ENCODE measurements at places on chromosomes 4 and X. TPM values are rescaled to one million over a fixed set of nuclear protein-coding genes. Genes with fewer than 3 reads are reported as not detected.

CCKAR gene
- total RNA-seq, result not detected

TSPAN6 gene
- 18.8 TPM for total RNA-seq

FRMPD4 gene
- 0.48 TPM for total RNA-seq

ADGRG4 gene
- not detected for total RNA-seq

FAM149A gene
- total RNA-seq, result not detected

GSX2 gene
- total RNA-seq, result not detected

RBM47 gene
- 0.73 TPM for total RNA-seq

SPANXB1 gene
- total RNA-seq, result not detected

GUCY1B1 gene
- not detected for total RNA-seq

Measured in HFFc6 (cell line).